ENCODE measurements at places on chromosomes 2 and 18.

DNA sequence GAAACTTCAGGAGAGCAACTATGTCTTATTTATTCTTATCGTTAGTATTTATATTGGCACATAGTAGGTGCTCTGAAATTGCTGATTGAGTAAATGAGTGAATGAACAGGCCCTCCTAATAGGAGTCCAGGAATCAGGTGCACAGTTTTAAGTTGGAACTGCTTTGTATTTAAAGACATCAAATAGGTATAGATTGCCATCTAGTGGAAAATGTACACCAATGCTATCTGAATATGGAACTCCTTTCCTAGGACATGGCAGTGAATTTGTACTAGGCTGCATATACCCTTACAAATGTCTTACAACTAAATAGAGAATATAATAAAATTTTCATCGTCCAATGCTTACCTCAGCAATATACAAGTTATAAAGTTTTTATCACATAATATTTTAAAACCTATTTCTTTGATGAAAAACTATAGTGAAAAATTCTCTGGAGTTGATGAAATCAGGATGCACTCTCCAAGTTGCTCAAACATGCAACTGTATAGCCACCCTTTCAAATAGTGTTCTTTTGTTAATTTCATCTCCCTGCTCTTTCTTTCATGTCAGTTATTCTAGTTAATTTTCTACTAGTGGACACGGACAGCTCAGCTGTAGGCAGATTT, 318.9 kb upstream of the SYT4 start:
- no peak for DNase-seq

GRCh38 chr18:51897884-51898283, 442.1 kb upstream of the DCC start:
- DNase-seq: no peak

- peak; percentile 16 for DNase-seq
These were observed 68.2 kb upstream of the HPCAL1 start for GRCh38 chr2:10234409-10235094.

GRCh38 chr2:88693911-88694414, 2.5 kb downstream of the RPIA start:
- no peak for DNase-seq

DNA sequence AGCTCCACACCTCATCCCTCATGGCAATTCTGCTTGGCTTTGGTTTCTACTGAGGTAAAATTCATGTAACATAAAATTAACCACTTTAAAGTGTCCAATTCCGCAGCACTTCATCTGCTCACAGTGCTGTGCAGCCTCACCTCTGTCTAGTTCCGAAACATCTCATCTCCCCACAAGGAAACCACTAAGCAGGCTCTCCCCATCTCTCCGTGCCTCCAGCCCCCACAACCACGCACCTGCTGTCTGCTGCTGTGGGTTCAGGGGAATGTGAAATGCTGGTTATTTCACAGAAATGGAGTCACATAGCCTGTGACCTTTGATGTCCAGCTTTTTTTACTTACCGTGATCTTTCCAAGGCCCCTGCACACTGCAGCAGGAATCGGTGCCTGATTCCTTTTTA, 7.7 kb upstream of the GPC1 start:
- DNase-seq: no peak

DNA sequence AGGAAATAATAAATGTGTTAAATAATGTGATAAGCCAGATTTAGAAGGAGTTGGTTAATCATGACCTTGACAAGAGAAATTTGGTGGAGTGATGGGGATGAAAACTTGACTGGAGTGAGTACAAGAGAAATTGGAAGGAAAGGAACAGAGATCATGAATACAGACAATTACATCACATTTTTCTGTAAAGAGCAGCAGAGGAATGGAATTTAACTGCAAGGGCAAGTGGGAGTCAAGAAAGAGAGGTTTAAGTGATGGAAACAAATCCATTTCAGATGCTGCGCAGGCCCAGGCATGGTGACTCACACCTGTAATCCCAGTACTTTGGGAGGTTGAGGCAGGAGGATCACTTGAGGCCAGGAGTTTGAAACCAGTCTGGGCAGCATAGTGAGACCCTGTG, 46.7 kb downstream of the ICA1L start:
- no peak for DNase-seq

DNA sequence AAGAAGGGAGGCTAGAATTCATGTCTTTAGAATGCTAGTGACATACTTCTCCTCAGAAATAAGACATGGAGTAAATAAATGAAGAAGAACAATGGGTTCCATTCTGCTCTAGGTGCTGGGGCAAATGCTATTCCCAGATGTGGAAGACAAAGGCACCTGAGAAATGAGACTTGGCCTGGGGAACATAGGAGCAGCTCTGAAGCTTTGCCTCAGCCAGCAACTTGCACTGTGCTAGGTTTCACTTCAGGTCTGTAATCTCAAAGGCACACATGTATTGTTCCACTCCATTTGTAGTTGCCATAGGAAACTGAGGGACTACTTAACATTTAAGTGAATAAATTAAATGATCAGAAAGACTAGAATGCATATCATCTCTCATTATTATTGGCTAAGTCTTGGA, 538.9 kb upstream of the REG3G start:
- no peak for DNase-seq

DNA sequence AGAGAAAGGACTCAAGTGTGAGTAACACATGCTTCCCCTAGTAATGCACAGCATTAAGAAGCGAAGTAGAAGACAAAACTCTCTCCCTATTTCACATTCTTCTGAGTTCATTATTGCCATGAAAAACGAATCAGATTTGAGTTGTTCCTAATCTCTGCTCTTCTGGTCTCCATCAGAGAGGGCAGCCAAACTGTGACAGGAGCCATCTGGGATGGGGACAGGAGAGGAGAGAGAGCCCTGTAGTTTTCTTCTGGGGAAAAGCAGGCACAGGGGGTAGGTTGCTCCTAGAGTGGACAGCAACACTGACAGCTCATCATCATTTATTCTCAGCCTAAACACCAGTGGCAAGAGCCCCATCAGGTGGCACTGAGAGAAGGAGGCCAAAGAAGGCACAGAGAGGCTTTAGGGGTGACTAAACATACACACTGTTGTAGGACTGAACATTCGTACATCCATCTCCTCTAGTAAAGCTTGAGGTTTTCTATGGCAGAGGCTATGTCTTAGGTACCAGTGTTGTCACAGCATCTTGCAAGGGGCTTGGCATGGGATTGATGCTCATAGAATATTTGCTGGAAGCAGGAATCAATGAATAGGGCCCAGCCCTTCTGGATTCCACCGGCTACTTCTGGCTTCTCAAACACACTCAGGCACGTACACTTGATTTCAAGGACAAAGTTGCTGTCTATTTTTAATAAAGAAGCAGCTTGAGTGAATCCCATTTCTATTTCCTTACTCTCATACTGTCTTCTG, 33.1 kb downstream of the SLC8A1 start:
- no peak for DNase-seq

- DNase-seq: no peak
These were observed 55.3 kb upstream of the RMDN2 start for GRCh38 chr2:37869771-37870170.

DNA sequence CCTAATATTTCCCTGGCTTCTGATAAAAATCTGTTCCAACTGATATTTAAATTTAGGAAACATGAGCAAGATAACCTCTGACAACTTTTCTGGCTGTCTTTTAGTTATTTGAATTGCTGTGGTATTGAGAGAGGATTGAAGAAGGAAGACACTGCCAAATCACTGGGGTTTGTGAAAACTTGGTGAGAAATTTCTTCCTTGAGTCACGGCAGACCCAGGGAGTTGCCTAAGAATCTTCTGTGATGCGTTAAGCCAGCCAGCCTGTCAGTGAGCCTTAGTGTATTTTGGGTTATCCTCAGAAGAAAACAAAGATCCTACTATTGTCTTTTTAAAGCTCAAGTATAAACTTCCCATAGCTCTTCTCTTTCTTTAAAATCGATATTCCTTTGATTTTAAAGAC, 17.5 kb upstream of the DOK6 start:
- no peak for DNase-seq

- peak; percentile 14 for DNase-seq
These were observed 105.5 kb downstream of the RNF144A start for GRCh38 chr2:7022492-7023385.

DNA sequence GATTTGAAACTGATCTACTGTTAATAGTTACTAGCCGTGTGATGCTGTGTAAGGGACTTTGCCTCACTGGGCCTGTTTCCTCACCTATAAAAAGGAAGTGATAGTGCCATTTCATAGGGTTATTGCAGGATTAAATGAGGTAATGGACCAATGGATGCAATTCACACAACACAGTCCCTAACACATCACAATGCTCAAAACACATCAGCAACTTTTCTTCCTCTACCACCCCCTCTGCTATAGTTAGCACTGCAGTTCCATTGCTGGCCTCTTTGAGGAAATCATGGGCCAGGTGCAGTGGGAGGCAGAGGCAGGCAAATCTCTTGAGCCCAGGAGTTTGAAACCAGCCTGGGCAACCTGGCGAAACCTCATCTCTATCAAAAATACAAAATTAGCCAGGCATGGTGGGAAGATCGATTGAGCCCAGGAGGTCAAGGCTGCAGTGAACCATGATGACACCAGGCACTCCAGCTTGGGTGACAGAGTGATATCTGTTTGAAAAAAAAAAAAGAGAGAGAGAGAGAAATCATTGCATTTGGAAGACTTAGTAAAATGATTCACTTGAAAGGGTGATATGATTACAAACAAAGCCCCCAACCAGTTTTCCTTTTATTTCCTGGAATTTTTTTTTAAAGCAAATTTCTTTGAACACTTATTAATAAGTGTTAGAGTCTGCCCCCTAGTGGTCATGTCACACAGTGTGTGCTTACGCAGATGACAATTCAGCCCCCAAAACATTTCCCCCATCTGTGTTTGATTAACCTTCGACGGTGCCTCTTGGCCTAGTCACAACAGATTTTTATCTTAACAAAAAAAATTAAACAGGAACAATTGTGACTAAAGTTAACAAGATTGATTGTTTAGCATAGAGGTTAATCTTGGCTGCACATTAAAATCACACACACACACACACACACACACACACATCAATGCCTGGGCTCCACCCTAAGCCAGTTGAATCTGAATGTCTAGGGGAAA, 88.6 kb upstream of the BCL11A start:
- DNase-seq: no peak

DNA sequence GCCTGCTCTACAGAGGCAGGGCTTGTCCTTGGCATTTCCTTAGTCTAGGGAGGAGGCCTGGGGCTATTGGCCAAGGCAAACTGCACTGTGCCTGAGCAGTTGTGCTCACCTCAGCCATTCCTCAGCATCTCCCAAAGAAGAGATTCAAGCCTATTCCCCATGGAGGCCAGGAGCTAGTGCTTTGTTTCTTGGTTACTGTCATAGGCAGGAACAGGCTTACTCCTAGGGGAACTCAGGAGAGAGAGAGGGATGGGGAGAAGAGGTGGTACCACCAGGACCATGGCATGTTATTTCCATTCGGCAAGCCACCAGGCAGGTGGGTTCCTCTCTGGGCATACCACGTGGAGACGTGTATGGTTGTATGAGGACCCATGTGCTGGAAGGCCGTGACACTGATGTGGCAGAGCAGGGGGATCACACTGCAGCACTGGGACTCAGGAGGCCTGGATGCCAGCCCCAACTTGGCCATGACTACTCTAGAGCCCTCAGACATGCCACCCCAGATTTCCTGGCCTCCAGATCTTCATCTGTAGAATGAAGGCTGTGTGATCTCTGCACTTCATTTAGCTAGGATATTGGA, 233.7 kb downstream of the LOXHD1 start:
- no peak for DNase-seq

- no peak for DNase-seq
These were observed 38.2 kb downstream of the NDC80 start for GRCh38 chr18:2609604-2610003.

GRCh38 chr18:39788383-39788782, 2166.7 kb upstream of the PIK3C3 start:
- no peak for DNase-seq

DNA sequence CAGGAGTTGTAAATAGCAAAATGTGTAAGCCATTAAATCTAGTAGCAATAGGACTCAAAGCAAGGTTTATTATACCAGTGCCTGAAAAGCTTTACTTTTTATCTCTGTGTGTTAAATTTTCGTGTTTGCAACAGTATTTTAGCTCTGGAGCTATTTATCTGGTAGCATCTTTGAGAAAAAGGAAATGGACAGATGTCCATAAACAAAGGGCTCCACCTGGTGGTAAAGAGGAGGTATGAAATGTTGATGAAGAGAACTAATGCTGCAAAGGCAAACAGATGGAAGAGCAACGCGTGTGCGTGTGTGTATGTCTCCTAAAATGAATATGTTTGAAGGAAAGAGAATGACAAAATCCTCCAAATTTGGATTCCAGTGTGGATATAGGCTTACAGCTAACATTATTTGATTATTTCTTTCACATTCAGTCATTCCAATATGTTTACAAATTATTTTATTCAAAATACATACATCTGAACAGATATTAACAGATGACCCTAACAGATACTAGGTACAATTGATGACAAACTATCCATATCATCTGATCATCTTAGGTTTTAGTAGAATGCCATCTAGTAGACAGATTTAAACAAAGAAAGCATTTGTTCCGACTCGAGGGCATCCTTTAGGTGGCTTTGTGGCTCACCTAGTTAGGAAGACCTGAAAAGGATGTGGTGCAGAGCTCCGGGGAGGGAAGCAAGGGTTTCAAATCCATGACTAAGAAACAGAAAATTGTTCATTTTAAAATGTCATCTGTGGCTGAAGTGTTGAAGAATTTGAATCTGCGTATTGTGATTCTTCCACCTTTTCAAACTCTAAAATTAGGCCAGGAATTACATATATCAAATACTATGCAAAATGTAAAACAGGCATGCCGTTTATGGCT, 383.3 kb downstream of the MTX2 start:
- no peak for DNase-seq

GRCh38 chr18:73791081-73791480, 356.6 kb downstream of the FBXO15 start:
- no peak for DNase-seq

- DNase-seq: no peak
These were observed 1.5 kb downstream of the CRYBA2 start for GRCh38 chr2:218991674-218992168.

GRCh38 chr2:4279431-4279830, 576.1 kb downstream of the DCDC2C start:
- no peak for DNase-seq

- DNase-seq: no peak
These were observed 22.2 kb downstream of the PDIA6 start for GRCh38 chr2:10790228-10790973.

GRCh38 chr2:70529610-70530009, 24.0 kb downstream of the TGFA start:
- DNase-seq: no peak

DNA sequence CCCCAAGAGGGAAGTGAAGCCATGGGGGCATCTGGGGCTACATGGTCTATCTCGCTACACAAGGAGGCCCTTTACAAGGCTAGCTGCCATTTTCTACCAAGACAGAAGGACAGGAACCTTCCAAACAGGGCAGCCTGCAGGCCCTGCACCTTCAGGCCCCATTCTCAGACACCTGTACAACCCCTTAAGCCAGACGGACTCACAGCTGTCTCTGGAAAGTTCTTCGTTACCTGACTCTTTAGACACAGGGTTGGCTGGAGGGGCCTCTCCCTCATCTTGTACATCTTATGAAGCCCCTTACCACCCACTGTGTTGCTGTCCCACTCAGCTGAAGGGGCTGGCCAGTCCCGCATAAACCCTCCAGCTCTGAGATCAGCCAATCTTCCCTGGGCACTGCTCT, 17.2 kb downstream of the TMEM127 start:
- DNase-seq: no peak

- DNase-seq: peak; percentile 45
These were observed 1.7 kb upstream of the POLR2D start for GRCh38 chr2:127859712-127860085.

- DNase-seq: no peak
These were observed 470.9 kb downstream of the TGIF1 start for GRCh38 chr18:3920832-3921231.
